ENCODE measurements at places on chromosomes 12 and 14.

- no peak for DNase-seq
These were observed 34.9 kb upstream of the FAM222A start for GRCh38 chr12:109678719-109679118.

DNA sequence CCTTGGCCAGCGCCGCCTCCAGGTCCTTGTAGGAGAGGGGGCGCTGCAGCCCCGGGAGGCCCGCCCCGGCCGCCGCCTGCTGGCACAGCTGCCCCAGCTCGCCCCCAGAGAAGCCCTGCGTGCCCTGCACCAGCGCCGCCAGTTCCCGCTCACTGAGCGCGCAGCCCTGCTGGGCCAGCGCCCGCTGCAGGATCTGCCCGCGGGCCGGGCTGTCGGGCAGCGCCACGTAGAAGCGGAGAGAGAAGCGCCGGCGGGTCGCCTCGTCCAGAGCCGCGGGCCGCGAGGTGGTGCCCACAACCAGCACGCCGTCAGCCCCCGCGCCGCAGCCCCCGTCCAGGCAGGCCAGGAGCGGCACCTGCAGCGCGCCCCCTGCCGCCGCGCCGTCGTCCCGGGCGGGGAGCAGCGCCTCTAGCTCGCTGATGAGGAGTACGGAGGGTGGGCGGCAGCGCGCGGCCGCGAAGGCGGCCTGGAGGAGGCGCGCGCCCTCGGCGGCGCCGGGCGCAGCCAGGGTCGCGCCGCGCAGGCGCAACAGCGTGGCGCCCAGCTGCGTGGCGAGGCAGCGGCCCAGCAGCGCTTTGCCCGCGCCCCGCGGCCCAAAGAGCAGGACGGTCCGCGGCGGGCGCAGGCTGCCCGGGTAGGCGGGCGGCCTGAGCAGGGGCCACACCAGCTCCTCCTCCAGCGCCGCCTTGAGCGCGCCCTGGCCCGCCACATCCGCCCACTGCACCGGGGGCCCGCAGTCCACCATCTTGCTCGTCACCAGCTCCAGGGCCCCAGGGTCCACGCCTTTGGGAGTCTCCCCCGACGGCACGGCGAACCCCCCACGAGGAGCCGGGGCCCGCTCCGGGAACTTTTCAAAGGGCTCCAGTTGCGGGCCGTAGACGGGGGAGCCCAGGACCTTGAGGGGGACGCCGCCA lies 27.7 kb downstream of the FIGNL2 start:
- no peak for DNase-seq

DNA sequence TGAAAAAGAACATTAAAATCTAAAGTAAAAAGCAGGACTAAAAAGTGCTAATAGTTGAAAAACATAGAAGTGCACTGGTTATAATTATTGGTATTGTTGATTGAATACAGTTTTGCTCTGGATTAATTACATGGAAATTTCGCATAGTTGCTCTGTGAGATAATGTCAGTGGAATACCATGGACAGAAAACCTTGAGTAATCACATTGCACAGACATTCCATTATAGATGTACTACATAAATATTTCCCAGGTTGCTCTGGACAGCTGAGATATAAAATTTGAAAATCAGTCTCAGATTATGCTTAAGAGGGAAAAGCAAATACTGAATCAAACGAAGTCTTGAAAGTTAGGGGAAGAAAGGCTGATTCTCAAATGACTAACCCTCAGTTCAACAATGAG lies 439.3 kb upstream of the FLRT2 start:
- DNase-seq, result peak; percentile 7

GRCh38 chr12:92324849-92325500 lies 179.3 kb upstream of the BTG1 start:
- no peak for DNase-seq

GRCh38 chr12:113912760-113913329 lies 53.3 kb downstream of the RBM19 start:
- DNase-seq, result peak; percentile 43

- DNase-seq, result no peak
These were observed 43.0 kb downstream of the DDHD1 start for GRCh38 chr14:53110096-53110495.

- DNase-seq, result no peak
These were observed 124.5 kb downstream of the PTCSC3 start for GRCh38 chr14:36052063-36052462.

- DNase-seq, result no peak
These were observed 39.7 kb upstream of the TBX5 start for GRCh38 chr12:114445401-114446323.

- DNase-seq, result peak; percentile 61
These were observed 174.2 kb downstream of the SSPN start for GRCh38 chr12:26369588-26369987.

GRCh38 chr12:75784591-75784990 lies 247.0 kb downstream of the PHLDA1 start:
- DNase-seq, result no peak

DNA sequence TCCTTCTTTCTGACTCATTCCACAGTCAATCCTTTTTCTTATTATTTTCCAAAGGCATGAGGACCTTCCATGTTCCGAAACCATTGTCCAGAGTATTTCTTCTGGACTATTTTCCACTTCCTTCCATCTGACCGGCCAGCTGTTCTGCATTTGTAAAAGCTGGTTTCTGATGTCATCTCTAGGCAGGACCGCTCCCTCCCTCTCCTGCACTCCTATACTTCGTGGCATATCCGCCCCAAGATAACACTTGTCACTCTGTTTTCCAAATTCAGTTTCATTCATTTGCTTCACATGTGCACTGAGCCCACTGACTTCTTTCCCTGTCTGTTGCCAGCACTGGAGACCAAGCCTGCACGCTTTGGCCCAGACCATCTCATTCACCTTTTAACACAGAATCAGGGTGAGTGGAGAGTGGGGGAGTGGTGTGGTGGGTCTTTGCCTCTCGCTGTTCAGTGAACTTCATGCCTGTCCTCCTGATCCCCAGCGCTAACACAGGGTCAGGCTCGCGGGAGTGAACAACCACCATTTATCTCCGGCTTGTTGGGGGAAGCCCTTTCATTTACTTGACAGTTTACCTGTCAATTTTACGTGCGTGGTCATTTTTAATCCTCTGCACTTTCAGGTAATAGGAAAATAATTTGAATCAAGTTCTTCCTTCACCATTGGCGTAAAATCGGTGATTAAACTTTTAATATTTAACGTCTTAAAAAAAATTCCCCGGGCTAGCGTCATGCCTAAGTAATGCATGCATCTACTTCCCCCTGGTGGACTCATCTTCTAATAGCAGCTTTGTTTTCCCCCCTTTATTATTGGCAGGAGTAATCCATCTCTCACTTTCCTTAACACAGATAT lies 52.5 kb downstream of the C12orf75 start:
- peak; percentile 62 for DNase-seq

- peak; percentile 77 for DNase-seq
These were observed 50.4 kb downstream of the RPH3A start for GRCh38 chr12:112841906-112842305.

- peak; percentile 37 for DNase-seq
These were observed 165.8 kb downstream of the KSR2 start for GRCh38 chr12:117803001-117803400.

DNA sequence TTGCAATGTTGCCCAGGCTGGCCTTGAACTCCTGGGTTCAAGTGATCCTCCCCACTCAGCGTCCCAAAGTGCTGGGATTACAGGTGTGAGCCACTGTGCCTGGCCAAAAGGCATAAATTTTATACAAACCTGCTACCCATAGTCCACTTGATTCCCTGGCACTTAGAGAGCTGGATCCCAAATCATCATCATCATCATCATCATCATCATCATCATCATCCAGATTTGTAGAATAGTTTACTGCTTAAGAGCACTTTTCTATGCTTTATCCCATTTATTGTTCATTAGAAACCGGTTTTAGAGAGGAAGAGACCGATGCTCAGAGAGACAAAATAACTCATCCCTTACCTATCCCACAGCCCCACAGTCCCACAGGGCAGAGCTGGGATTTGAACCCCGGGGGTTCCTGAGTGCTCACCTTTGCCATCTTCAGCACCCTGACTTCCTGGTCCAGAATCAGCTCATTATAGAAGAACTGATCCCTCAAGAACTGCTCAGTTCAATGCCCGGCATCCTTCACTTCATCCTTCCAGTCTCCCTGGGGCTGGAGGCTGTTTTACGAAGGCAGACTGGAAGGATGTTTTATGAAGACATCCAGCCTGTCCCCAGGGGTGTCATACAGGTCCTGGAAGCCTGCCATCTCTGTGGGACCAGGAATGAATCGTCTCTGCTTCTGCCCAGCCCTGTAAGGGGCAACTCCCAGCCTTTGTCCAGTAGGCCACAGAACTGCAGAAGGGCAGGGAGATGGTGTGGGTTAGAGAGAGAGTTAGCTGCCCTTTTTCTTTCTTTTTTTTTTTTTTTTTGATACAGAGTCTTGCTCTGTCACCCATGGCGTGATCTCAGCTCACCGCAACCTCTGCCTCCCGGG lies 20.2 kb upstream of the OASL start:
- no peak for DNase-seq

All from kidney glomerular epithelial cell (primary cell).